DMS79 (cell line): ENCODE measurements at places on chromosomes 11 and 22.

GRCh38 chr11:10490032-10490397 lies 35.0 kb downstream of the AMPD3 start:
- DNase-seq = no peak

- no peak for DNase-seq
These were observed 37.5 kb downstream of the TOLLIP start for GRCh38 chr11:1271927-1272326.

GRCh38 chr11:102719620-102720277 lies 5.0 kb downstream of the MMP8 start:
- no peak for DNase-seq

DNA sequence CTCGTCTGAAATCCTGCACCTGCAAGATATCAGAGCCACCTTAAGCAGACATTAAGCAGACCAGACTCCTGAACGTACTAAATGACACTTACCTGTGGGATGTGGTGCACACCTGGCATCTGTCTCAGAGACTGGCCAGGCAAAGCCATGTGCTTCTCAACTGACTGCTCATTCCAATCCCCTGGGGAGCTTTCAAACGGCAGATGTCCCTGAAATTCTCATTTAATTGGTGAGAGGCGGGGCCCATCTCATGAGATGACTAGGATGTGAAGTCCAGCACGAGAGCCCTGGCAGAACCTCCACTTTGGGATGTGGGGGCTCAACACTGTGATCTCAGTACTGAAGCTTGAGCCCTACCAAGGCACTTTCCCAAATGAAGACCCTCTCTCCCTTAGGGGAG lies 84.9 kb upstream of the HMGXB4 start:
- DNase-seq = no peak

- no peak for DNase-seq
These were observed 154.7 kb downstream of the CADM1 start for GRCh38 chr11:115349335-115350017.
